Adrenal gland (tissue), 19 donors: ENCODE measurements at places on chromosomes 12 and 14. TPM values are rescaled to one million over a fixed set of nuclear protein-coding genes. Genes with fewer than 3 reads are reported as not detected.
A peak's percentile ranks its signal among the peaks of the same experiment; 100 is the strongest.

The CCDC177 gene
- 0.30 TPM for total RNA-seq

The AQP6 gene
- total RNA-seq: not detected

DNA sequence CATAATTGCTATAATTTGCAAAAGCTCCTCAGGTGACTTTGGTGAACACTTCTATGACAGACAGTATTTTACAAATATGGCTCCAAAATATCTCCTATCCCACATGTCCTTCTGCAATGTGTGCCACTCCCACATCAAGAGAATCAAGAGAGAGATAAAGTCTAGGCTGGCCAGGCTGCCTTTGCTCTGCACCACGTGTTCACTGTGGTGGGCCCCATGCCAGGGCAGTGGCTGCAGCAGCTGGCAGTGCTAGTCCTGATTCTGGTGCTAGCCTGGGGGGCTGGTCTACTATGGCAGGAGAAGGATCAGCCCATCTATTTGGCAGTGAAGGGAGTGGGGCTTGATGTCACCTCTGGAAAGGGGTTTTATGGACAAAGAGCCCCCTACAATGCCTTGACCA, 86.3 kb downstream of the DRAM1 start:
- DNase-seq: no peak

GRCh38 chr14:100836941-100837804, 11.3 kb downstream of the MEG3 start:
- DNase-seq: no peak

- no peak for DNase-seq
Measured at GRCh38 chr14:35319509-35319908, 27.3 kb downstream of the PSMA6 start.

The RFX4 gene
- not detected for total RNA-seq

The PTPRB gene
- 35.0 TPM for total RNA-seq

The TRPV4 gene
- 2.6 TPM for total RNA-seq

The RPGRIP1 gene
- total RNA-seq: not detected

GRCh38 chr12:27345376-27345775, 12.7 kb downstream of the BMAL2 start:
- DNase-seq: no peak

The ZFYVE1 gene
- total RNA-seq: 37.8 TPM

- DNase-seq: no peak
Measured at GRCh38 chr14:101233391-101233790, 327.9 kb upstream of the DIO3 start.

DNA sequence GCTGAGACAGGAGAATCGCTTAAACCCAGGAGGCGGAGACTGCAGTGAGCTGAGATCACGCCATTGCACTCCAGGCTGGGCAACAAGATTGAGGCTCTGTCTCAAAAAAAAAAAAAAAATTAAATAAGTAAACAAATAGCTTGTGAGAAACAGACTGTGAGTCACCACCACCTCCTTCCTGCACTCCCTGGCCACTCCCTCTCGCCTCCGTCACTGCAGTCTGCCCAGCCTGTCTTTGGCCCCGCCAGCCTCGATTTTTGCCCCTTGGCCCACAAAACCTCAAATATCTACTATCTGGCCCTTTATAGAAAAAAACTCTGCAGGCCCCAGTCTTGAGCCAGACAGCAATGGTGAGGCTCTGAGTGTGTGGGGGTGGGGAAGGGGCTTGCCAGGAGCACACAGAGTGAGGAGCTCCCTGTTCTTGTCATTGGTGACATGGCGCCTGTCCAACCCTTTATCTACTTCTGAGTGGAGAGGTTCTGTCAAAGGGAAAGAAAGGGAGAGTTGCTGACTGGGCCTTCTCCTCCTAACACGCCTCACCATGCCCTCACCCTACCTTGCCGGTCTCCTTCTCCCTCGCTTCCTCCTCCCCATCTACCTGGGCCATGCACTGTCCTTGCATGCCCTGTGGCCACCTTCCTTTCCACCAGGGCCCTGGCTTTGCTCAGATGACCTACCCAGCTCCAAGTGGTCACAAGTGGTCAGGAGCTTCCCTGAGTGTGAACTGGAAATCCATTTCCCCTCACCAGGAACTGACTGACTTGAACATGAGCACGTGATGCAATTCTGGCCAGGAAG, 22.1 kb downstream of the LGMN start:
- peak; percentile 69 for DNase-seq

The RAPGEF3 gene
- 3.2 TPM for total RNA-seq

The RDH16 gene
- 0.55 TPM for total RNA-seq

DNA sequence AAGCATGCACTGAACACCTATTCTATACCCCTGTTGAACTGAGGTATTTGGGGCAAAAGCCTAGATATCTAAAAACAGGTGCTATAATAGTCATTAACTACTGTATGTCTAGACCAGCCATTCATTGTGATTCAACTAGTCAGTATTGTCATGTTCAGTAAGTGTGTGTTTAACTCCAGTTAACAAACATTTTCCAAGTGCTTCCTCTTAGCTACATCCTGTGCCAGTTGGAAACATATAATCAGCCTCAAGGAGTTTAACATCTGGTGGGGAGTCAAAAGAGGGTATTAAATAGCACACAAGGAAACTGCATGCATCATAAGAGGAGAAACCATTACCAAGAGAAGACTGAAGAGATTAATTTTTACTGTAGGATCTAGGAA, 20.4 kb downstream of the TMTC1 start:
- no peak for DNase-seq

The RERGL gene
- 2.6 TPM for total RNA-seq

GRCh38 chr12:79688376-79689060, 2.2 kb downstream of the PAWR start:
- DNase-seq: no peak

The BEGAIN gene
- 7.3 TPM for total RNA-seq

The DDX11 gene
- 32.0 TPM for total RNA-seq

DNA sequence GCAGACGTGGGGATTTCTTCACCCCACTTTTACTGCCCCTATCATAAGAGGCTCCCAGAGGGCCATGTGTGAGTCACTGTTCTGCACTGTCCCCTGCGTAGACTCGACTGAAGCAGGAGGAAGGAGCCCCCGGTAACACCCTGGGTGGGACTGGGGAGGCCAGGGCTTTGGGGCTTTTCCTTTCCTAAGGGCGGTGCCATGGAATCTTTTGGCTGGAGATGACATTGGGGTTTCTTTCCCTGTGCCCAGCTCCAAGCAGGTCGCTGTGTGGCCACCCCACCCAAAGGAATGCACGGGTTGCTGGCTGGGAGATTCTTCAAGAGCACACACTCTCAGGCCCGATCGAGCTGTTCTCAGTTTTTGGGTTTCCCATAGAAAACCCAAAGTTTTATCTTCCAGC, 62.3 kb upstream of the RIN3 start:
- DNase-seq: no peak

- no peak for DNase-seq
Measured at GRCh38 chr12:49825971-49826421, 2.2 kb downstream of the NCKAP5L start.
